ENCODE measurements at places on chromosomes 6 and 20. TPM values are rescaled to one million over a fixed set of nuclear protein-coding genes. Genes with fewer than 3 reads are reported as not detected.

The RUNX2 gene
- 1.1 TPM for polyA plus RNA-seq

DNA sequence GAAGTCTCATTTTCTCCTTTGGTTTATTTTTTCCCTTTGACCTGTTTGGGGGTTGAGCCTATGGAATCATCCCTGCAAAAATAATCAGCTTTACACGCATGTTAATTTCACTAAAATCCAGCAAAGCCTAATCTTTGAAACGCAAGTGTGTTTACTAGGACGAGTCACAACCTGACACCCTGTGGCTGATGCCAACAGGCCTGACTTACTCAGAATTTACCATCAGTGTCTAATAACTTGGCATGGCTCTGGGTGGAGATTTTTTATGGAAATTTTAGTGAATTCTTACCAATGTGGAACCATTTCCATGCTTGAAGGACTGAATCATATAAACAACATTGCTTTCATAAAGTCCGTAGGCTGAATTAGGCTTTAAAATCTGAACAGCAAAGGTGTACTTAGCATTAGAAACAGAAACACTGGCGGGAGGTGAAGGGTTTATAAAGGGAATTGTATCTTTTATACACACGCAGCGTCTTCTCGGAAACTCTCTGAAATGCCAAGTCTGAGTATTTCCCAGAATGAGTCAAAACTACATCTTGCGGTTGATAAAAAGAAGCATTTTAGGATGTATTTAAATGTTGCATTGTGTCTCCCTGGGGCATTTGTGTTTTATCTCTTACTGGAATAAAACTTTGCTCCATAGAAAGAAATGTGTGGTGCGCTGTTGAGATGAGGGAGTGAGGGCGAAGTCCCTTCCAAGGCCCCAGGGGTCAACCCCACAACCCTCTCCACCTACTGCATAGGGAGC, 81.2 kb downstream of the DACT2 start:
- DNase-seq: no peak

The CCR6 gene
- polyA plus RNA-seq: not detected

The GRIK2 gene
- 3.1 TPM for polyA plus RNA-seq

The IMPG1 gene
- 0.13 TPM for polyA plus RNA-seq

The EEF1A1 gene
- polyA plus RNA-seq: 20,185 TPM

DNA sequence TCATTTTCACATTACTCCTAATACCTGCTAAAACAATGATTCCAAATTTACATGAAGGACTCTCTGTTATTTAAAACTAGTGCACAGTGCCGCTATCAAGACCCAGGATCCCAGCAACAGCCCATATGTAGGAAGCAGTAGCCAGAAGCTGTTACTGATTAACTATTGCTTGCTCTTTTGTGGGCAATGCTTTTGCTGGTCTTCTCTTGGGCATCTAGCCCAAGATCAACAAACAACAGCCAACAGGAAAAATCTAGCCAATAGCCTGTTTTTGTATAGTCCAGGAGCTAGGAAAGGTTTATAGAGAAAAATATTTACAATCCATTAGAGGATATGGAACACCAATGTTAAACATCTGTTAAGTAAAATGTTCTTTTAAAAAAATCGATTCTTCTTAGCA, 22.1 kb upstream of the TENT5A start:
- no peak for DNase-seq

DNA sequence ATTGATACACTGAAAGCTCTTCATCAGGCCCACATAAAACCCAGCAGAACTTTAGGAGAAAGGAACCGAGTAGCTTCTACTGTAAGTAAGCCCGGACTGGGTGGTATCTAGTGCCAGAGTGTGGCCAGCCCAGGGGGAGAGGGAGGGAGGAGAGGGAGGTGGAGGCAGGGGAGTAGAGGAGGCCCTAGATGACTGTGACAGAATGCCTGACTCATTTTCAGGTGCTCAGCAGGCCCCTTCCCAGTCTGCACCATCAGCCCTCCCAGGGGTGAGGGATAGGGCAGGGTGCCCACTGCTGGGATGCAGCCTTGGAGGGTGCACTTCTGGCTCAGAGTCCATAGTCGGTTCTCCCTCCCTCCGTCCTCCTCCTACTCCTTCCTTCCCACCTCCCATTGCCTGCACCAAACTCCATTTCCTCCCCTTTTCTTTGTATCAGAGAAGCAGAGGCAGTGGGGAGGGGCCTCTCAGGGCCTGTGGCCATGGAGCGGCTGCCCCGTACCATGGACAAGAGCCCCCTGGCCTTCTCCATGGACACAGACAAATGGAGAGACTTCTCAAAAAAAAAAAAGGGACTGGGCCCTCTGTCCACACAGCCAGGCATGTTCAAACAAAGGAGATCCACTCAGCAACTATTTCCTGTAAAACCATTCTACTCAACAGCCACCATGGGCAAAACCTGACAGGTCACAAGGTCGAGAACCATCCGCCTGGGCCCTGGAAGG, 184.9 kb upstream of the SNX9 start:
- no peak for DNase-seq

The PNPLA1 gene
- 0.27 TPM for polyA plus RNA-seq

- DNase-seq: no peak
These were observed 685.6 kb downstream of the DOK5 start for GRCh38 chr20:55160996-55161395.

DNA sequence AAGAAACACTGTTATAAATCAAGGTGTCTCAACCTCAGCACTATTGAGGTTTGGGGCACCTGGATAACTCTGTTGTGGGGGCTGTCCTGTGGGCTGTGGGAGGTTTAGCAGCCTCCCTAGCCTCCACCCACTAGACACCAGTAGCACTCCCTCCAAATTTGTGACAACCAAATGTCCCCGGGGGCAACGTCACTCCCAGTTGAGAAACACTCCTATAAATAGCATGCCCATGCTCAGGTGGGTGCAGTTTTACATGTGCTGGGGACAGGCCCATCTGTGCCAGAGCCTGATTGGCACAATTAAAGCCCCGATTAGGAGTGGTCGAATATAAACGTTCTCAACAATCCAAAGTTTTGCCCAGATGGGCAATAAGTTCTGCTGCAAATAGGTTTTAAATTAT, 78.9 kb downstream of the FAM50B start:
- DNase-seq: no peak

The TMC2 gene
- polyA plus RNA-seq: 0.13 TPM

DNA sequence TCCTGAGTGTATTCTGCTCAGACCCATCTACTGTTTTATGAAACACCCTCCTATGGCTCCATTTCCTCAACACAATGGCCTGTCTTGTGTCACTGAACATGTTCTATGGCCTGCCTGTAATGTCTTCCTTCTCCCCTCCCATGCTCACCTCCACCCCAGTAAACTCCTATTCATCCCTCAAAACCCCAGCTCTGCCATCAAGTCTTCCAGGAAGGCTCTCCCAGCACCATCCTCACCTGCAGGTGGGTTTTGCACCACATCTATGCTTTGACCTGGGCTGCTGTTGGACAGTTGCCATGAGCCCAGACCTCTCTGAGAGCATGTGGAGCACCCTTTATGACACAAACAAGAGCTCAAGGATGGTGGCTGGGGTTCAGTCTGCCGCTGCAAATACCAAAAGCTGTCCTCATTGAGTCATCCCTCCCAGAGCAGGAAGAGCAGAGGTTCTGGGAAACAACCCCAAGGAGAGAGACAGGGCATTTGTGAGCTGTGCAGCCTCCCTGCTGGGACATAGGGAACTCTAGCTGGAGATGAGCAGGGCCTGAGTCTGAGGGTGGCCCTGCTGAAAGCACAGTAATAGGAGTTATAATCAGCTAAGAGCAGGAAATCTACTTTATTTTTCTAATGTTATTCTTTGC, 93.8 kb upstream of the CD93 start:
- no peak for DNase-seq

The MCCD1 gene
- not detected for polyA plus RNA-seq

GRCh38 chr20:13934992-13935894, 55.2 kb downstream of the SEL1L2 start:
- DNase-seq: no peak

The ACTL10 gene
- 0.46 TPM for polyA plus RNA-seq

- DNase-seq: no peak
These were observed 193.6 kb downstream of the NKAIN2 start for GRCh38 chr6:123997223-123997622.

- no peak for DNase-seq
These were observed 10.2 kb downstream of the TM9SF4 start for GRCh38 chr20:32119734-32120133.

DNA sequence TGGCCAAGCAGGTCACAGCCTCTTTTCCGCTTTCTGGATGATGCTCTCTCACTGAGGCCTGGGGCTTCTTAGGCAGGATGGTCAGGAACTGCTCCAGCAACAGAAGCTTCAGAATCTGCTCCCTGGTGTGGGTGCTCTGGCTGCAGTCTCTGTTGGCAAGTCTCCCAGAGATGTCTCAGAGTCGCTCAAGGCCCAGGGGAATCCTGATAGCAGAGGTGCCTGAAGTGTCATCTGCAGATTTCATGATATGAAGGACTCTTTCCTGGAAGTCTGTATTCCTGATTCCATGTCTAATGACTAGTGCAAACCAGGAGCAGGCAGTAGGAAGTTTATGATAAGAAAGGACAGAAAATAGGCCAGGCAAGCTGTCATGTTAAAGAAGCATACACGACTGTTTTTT, 20.3 kb downstream of the ZSCAN31 start:
- no peak for DNase-seq

GRCh38 chr6:53888931-53889330, 94.1 kb downstream of the LRRC1 start:
- no peak for DNase-seq

The LY6G5C gene
- polyA plus RNA-seq: 6.3 TPM

DNA sequence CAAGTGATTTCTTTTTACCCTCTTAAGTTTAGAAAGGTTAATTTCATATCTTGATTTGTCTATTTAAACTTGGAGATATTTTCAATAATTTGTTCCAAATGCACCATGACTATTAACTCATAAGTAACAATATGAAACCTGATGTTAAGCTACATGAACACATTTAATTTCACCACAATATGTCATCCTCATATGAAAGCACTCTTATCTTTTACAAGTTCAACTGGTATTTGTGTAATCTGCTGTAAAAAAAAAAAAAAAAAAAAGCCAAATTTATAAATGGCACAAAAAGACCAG, 110.4 kb downstream of the HFE start:
- DNase-seq: no peak

DNA sequence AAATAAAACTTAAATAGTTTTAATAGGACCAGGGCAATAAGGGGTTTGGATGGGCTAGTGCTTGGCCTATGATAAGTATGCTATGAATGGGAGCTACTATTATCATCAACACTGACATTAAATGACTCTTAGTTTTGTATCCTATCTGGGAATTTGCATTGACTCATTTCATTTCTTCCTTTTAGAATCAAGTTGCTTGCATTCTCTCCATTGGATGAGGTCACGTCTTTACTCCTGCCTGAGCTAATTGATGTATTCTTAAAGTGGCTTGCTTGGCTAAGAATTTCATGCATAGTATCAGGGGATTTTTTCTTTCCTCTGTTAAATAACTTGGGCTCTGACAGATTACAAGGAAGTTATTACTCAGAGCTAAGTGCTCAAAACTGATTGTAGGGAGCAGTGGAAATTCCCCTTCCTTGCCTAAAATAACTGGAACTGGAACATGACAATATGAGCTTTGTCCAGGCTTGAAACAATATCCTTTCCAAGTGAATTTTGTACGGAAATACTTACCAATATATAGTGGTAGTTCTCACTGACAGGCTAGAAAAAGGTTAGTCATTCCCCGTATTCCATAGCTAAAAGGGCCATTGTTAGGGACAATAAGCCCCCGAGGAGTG, 169.9 kb downstream of the BCAS1 start:
- DNase-seq: peak; percentile 81

DNA sequence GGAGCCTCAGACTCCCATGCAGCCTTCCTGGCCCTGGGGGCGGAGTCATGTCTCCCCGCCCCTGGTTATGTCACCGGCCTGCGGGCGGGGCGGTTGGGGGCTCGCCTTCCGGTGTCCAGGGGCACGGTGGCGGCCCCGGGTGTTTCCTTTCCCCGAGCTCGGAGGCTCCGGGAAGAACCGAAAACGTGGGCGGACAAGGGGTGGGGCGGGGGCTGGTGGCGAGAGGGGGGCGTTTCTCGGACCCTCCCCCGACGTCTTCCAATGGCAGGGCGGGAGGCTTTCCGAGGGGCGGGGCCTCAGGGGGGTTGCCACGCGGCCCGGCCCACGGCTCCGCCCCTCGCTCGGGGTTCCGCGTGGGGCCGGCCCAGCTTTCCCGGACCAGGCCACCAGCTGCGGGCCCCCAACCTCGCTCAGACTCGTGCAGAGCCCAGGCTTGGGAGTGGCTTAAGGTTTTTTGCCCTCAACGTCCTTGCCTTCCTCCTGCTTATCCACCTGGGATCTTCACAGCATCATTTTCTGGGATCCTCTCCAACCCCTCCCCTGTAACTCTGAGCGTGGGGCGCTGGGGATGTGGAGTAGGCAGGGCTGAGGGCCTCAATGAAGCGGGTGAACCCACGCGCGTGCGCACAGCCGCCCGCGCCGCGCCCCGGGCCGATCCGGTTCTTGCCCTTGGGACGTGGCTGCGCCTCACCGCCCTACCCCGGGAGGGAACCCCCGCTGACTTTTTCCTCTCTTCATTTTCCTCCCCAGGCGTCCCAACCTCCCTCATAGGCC, 2.1 kb upstream of the NRN1 start:
- DNase-seq: peak; percentile 89

DNA sequence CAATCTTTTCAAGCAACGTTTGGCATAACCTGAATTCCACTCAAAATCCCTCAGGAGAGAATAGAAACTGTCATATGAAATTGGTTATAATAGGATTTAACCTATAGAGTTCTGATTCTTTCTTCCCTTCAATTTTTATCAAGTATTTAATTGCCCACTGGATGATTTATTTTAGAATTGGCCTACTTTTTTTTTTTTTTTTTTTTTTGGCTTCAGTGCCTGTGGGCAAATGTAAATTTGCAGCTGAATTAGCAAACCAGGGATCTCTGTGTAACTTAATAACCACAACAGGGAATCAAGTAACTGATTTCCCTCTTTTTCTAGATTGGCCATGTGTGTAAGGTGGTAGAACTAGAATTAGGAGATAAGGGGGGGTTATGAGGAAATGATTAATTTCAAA, 157.0 kb downstream of the SOX4 start:
- DNase-seq: no peak

- DNase-seq: no peak
These were observed 140.3 kb downstream of the DLL1 start for GRCh38 chr6:170150590-170150945.

DNA sequence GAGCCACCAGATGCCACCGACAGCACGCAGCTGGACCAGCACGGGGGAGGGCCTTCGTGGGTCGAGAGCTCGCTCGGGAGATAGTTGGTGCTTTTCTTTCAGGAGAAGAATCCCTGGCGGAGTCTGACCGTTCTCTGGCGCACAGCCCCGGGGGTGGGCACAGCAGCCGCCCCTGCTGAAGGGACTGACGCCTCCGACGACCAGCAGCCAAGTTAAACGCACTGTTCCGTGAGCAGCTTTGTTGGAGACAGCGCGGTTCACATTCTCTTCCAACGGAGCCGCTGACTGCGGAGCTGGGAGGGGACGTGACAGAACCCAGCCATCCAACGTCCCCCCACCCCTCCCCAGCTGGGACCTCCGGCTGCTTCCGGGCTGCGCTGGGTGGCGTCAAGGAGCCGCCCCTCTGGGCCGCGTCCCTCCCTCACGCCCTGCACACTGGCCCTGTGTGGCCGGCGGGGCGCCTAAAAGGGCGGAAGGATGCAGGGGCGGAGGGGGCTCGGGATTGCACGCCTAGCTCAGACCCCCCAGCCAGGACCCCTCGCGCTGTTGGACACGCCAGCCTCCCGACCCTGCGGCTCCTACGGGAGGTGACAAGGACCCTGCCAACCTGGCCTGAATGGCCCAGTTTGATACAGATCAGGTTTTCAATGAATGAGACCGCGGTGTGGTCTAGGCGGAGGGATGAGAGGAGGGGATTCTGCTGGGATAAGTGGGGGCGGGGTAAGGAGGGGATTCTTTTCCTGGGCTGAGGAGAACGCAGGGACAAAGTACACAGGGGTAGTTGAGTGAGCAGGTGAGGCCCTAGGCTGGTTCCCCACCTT, 36.4 kb upstream of the KHDC1 start:
- DNase-seq: no peak

The AGPAT4 gene
- polyA plus RNA-seq: 9.1 TPM
